ENCODE measurements at places on chromosomes 2 and 18.

- peak; percentile 50 for DNase-seq
These were observed 338.3 kb downstream of the GULP1 start for GRCh38 chr2:188629753-188630527.

- DNase-seq, result no peak
These were observed 61.4 kb upstream of the TFCP2L1 start for GRCh38 chr2:121346407-121346806.

DNA sequence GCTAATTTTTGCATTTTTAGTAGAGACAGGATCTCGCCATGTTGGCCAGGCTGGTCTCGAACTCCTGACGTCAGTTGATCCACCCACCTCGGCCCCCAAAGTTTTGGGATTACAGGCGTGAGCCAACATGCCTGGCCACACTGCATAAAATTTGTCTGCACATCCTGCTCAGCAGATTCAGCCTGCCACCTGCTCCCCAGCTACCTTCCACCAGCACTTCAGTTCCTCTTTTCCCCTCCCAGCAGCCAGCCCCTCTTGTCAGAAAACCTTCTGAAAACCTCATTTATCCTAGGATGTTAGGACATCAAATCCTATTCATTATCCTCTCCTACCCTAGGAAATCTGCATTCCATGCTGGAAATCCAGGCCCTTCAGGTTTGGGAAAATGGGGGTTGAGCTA is 99.4 kb upstream of the STPG4 start:
- no peak for DNase-seq

GRCh38 chr18:26407736-26408601 is 140.4 kb downstream of the KCTD1 start:
- DNase-seq, result no peak

DNA sequence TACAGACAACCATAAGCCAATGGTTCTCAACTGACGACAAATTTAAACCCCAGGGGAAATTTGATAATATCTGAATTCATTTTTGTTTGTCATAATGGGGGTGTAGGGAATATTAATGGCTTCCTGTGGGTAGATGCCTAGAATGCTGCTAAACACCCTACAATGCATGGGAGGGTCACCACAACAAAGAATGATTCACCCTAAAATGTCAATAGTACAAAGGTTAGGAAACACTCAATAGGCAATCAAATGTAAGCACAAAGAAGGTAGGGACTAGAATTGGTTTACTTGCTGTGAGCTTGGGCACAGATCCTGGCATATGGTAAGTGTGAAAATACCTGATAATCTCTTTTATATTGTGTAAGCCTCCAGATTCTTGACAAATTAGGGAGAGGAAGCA is 20.1 kb upstream of the FANCL start:
- DNase-seq, result no peak

- DNase-seq, result no peak
These were observed 6.2 kb downstream of the GLI2 start for GRCh38 chr2:120741571-120742561.

DNA sequence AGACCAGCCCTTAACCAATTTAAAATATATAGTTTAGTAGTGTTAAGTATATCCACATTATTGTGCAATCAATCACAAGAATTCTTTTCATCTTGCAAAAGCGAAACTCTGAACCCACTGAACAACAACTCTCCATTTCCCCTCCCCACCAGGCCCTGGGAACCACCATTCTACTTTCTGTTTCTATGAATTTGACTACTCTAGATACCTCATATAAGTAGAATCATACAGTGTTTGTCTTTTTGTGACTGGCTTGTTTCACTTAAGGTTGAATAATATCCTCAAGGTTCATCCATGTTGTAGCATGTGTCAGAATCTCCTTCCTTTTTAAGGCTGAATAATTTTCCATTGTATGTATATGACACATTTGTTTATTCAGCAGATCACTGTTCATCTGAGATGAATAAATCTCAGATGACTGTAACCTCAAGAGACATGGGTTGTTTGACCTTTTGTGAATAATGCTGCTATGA is 8.1 kb upstream of the SOS1 start:
- DNase-seq, result peak; percentile 16

DNA sequence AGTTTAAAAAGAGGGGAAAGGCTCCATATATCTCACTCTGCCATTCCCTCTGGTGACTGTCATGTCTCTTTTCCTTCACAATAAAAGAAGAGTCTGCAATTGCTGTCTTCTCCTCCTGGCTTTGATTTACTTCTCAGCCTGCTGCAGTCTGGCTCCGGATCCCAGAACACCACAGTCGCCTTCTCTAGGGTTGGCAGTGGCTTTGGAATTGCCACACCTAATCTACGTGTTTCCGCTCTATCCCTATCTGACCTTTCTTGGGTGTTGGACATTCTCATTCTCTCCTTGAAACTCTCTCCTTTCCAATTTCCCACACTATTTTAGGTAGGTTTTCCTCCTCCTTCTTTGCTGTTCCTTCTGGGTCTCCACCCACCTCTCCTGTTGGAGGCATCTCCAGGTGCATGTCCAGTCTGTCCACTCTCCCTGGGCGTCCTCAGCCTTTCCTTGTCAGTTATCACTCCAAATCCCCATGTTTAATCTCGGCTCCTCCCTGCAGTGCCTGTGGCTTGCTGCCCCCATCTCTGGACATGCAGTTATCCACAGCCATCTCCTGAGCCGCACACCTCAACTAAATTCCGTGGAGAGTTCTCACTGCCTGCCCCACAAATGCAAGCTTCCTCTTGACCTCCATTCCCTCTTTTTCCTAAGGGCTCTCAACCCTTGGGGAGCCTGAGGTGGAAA is 112.8 kb downstream of the KCTD1 start:
- no peak for DNase-seq

DNA sequence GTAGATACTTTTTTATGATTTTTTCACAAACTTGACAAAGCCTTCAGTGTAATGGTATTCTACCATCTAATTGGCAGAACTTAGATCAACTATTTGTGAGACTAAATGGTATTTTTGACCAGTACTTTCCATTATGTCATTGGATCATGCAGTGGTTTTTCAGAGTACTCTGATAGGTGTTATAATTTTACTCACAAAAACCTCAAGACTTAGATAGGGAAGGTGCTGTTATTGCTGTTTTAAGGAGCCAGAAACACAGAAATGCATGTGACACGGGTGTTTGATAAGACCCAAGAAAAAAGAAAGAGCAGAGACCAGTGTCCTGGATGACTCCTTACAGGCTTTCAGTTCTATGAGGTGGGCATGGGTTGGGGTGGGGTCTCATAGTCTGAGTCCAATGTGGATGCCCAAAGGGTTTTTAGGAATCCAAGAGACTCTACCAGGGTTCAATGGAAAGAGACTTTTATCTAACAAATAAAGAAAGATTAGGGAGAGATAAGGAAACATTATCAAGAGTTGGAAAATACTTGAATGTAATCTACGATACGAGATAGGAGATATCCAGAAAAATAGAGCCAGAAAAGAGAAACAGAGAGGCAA is 31.3 kb downstream of the SP140 start:
- DNase-seq, result no peak

GRCh38 chr2:168726375-168726774 is 76.1 kb upstream of the NOSTRIN start:
- no peak for DNase-seq

DNA sequence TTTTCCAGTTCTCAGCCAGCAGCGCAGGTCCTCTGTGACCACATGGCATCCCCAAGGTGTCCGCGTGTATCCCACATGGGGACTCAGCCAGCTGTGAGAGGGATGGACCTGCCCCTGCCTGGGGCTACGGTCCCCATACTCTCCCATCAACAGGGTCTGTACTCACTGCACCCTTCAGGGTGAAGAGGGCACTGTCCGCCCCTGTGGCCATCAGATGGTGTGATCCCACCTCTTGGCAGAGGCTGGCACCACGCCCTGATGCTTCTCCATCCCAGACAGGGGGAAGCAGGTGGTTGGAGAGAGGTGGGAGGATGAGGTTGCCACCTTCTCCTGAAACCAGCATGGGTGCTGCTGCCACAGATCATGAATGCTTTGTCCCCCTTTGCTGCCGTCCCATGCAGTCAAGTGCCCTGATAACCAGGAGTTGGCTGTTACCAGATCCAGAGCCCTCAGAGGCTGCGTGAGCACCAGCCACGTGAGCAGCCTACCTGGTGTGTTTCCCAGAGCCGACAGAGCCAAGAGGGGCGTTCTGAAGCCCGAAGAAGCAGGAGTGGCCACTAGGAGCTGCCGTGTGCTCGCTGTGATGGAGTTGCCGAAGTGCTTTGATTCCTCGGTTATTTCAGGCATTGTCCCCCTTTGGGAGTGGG is 93.9 kb downstream of the SH3RF3 start:
- DNase-seq, result no peak

- peak; percentile 56 for DNase-seq
These were observed 54.1 kb downstream of the E2F6 start for GRCh38 chr2:11411768-11412448.

- no peak for DNase-seq
These were observed 193.9 kb downstream of the SMAD2 start for GRCh38 chr18:47736376-47737140.

DNA sequence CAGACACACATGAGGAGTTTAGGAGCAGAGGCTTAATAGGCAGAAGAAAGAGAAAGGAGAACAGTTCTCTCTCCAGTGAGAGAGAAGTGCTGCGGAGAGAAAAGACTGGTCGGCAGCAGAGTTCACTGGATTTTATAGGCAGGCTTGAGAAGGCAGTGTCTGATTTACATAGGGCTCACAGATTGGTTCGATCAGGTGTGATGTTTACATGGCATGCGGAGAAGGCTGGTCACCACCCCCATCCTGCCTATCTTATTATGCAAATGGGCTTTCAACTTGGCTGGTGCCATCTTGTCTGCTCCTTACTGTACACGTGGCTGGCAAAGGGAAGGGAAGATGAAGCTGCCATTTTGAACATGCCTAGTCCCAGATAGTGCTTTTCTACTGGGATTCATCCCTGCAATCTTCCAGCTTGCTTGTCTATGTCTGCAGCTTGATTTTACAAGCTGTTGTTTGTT is 113.4 kb downstream of the AP1S3 start:
- DNase-seq, result no peak

GRCh38 chr2:115161771-115162493 is 719.5 kb downstream of the DPP10 start:
- DNase-seq, result no peak

DNA sequence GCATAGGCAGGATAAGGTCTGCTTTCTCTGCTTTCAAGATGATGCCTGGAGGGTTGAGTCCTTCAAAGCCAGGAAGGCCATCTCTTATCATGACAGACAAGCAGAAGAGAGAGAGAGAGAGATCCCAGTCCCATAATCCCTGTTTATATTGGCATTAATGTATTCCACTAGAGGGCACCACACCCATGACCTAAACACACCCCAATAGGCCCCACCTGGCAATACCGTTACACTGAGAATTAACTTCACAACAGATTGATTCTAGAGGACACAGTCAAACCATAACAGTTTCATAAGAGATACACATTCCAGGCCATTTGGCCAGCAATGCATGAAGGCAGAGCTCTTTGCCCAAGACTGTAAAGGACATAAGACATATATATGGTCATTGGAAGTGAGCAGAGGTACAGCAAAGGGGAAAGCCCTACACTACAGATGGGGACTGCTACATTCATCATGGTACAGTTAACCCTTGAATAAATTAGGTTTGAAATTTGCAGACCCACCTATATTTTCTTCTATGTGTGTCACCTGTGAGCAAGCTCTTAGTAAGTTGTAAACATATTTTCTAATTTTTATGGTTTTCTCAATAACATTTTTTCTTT is 1516.1 kb downstream of the RPIA start:
- DNase-seq, result no peak

GRCh38 chr2:159106109-159106508 is 137.7 kb downstream of the TANC1 start:
- DNase-seq, result peak; percentile 91

DNA sequence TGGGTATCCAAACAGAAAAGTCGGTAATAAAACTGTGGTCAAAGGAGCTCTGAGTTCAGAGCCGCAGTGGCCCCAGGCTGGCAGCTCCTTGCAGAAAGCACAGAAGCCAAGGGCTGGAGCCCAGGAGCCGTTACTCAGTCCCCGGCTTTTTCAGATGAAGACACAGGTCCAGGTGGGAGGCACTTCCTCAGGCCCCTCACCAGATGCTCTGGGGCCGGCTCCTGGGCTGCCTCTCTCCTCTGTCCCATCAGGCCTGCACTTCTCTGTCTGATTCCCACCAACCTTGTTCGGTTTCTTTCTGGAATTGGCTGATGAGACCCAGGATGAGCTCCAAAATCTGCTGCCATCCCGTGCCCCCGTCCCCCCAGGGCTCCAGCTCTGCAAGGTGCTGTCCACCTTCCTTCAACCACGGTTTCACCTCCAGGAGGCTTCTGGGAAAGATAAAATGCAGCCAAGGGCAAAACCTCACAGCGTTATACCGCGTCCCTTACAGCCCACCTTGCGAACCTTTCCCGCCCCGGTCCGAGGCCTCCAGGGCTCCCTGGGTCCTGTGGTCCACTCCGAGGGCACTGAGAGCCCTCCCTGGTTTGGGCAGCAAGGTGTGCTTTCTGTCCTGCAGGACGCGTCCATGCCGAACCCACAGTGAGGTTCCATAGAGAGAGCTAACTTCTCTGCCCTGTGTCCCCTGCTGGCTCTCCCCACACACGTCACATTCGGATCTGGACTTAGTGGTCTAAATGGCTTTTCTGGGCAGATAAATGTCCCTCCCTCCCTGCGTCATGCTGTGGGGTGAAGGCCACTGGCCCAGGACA is 102.9 kb downstream of the TPO start:
- DNase-seq, result no peak

GRCh38 chr2:53633441-53633840 is 134.2 kb upstream of the CHAC2 start:
- DNase-seq, result peak; percentile 67

GRCh38 chr2:38155-38554 is 8.2 kb downstream of the FAM110C start:
- no peak for DNase-seq

DNA sequence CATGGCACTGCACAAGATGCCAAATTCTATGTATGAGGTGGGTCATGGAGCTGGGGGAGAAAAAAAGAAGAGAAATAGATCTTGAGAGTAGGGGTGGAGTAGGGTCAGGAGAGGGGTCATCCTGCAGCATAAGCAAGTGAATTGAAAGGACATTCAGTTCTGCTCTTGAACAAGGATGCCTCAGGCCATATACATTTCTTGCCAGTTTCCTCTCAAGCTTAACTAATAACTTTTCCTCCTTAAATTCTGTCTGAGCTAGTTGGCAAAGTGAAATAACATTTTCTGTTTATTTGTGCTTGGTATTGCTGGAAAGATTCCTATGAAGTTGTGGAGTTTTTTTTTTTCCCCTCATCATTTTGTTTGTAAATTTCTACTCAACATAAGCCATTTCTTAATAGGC is 99.0 kb upstream of the LTBP1 start:
- DNase-seq, result no peak

Measured in fibroblast of skin of back (primary cell).